Mesothelial cell of epicardium (in vitro differentiated cells): ENCODE measurements at places on chromosomes 4 and X. TPM values are rescaled to one million over a fixed set of nuclear protein-coding genes. Genes with fewer than 3 reads are reported as not detected.
A peak's percentile ranks its signal among the peaks of the same experiment; 100 is the strongest.

DNA sequence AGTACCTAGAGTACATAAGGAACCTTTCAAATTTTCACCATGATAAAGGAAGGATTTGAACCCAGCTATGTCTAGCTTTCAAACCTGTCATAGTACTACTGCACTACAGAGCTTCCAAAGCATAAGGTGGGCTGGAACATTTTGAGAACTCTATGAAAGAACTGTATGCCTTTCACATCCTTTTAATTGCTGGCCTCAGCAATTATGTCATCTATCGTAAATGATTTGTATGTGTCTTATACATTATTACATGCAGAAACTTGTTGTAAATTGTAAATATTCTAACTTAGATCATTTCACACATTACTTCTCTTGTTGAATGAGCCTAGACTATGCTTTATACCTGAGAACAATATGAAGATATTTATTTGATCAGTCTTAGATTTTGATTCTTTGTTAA is 220.7 kb downstream of the HEPH start:
- H3K4me1 ChIP-seq: no peaks in the 10 kb centered on the region
- H3K27ac ChIP-seq: no peak overlapping the region
- H3K4me3 ChIP-seq: no peak overlapping the region
- no peak for DNase-seq
- no peaks in the 10 kb centered on the region for H3K36me3 ChIP-seq

DNA sequence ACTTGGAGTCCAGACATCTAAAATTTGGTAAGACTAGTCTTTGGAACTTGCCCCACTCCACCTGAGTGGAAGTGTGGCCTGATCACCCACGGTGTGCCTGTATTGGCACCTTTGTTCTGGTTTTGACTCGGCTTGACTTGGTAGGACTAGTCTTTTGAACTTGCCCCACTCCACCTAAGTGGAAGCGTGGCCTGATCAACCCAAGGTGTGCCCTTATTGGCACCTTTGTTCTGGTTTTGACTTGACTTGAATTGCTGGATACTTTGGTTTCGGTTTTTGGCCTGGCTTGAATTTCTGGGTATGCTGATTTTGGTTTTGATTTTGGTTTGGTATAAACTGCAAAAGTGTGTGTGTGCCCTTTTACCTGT is 44.7 kb upstream of the UGT2B7 start:
- DNase-seq: no peak
- no peaks in the 10 kb centered on the region for H3K27me3 ChIP-seq
- H3K4me1 ChIP-seq: peaks cover 6% of the 10 kb centered on the region
- H3K27ac ChIP-seq: no peak overlapping the region
- H3K4me3 ChIP-seq: no peak overlapping the region

DNA sequence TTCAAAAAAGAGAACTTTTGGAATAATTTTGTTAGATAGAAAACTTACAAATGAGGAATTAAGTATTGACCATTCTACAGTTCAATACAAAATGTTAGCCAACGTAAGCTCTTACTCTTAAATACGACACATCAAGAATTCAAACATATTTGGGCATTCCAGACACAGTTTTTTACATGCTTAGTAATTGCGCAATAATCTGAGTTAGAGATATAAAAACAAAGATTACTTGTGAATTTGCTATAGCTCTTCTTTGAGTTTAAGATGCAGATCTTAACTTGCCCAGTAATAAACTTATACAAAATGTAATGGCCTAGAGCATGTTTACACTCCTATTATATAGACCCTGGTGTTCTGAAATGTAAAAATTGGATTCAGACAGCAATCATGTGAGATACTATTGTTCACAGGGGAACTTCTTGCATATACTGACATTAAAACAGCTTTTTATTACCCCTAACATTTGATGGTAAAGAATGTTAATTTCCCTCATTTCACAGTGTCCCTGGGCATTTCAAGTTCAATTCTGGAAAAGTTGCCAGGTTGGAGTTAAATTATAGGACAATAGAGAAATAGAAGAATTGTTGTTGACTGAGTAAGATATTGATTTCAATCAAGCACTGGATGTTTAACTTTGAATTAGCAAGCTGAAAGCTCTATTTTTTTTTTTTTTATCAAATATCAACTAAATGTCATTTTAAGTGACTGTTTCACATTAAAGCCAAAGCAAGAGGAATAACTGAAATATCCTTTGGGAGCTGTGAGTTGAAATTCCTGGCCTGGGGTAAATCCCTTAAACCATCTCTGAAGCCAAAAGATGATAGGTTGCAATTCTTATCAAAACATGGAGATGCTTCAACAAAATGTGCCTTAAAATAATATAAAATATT is 910 bp downstream of the HPGDS start:
- no peaks in the 10 kb centered on the region for H3K36me3 ChIP-seq
- no peak overlapping the region for H3K4me3 ChIP-seq
- no peak overlapping the region for H3K27ac ChIP-seq
- H3K4me1 ChIP-seq: peaks cover 16% of the 10 kb centered on the region
- DNase-seq: no peak

- no peaks in the 10 kb centered on the region for H3K27me3 ChIP-seq
- no peak overlapping the region for H3K4me3 ChIP-seq
- no peak overlapping the region for H3K27ac ChIP-seq
These were observed 29.1 kb upstream of the CD38 start for GRCh38 chr4:15749001-15749400.

DNA sequence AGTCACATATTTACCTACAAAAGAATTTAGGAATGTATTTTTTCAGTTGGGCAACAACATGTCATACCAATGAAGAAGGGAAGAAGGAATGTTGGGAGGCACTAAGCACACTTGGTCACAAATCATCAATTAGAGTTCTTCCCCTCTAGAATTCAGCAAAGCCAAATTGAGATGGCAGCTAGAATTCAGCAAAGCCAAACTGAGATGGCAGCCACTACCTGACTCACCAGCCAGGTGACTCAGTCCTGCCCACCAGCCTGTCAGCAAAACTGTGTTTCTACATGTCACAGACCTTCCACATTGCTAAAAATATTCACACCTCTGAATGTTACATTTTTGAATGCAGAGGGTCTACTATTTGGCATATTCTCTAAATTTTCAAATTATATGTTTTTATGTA is 63.2 kb upstream of the NOCT start:
- H3K4me1 ChIP-seq: peaks cover 7% of the 10 kb centered on the region
- H3K27me3 ChIP-seq: no peaks in the 10 kb centered on the region
- H3K4me3 ChIP-seq: no peak overlapping the region
- DNase-seq: no peak
- H3K27ac ChIP-seq: no peak overlapping the region

DNA sequence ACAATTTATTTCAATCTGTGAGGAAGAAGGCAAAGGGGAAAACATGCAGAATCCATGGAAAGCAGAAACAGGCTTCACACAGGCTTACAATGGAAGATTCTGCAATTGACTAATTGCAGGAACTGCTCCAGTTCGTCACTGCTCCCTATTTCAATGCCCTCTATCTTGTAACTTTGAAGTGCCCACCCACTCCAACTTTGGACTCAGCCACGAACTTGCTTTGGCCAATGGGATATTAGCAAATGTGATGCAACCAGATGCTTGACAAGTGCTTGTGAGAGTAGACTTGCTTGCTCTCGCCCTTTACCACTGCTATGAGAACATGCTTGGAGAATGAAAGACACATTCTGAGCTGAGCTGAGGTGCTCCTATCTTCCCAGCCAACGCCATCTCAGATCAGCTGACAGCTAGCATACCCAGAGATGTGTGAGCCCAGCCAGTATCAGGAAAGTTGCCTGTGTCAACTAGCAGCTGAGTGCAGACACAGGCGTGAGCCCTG is 105.7 kb upstream of the PTCHD1 start:
- H3K27me3 ChIP-seq: no peaks in the 10 kb centered on the region
- H3K4me3 ChIP-seq: no peak overlapping the region
- no peaks in the 10 kb centered on the region for H3K36me3 ChIP-seq
- no peak overlapping the region for H3K27ac ChIP-seq
- no peak for DNase-seq

GRCh38 chrX:109856974-109857373 is 123.9 kb upstream of the ACSL4 start:
- H3K27ac ChIP-seq: no peak overlapping the region
- H3K4me1 ChIP-seq: peaks cover 10% of the 10 kb centered on the region

GRCh38 chr4:30269850-30270249 is 450.3 kb upstream of the PCDH7 start:
- H3K27me3 ChIP-seq: no peaks in the 10 kb centered on the region
- no peak for DNase-seq
- H3K4me3 ChIP-seq: no peak overlapping the region
- no peak overlapping the region for H3K27ac ChIP-seq

GRCh38 chr4:71545168-71545567 is 206.3 kb downstream of the SLC4A4 start:
- H3K27ac ChIP-seq: no peak overlapping the region
- no peak for DNase-seq
- H3K27me3 ChIP-seq: no peaks in the 10 kb centered on the region
- peaks cover 2% of the 10 kb centered on the region for H3K36me3 ChIP-seq
- H3K4me1 ChIP-seq: peaks cover 14% of the 10 kb centered on the region

PIGA gene
- 14.4 to 16.6 TPM (median 14.8 TPM) in 3 replicates for total RNA-seq

- no peak overlapping the region for H3K4me3 ChIP-seq
- DNase-seq: no peak
- no peak overlapping the region for H3K27ac ChIP-seq
- peaks cover 14% of the 10 kb centered on the region for H3K4me1 ChIP-seq
These were observed 131.3 kb upstream of the AGA start for GRCh38 chr4:177573507-177573906.

FAT4 gene
- total RNA-seq: 58.5 to 61.1 TPM (median 60.2 TPM) in 3 replicates

TCEAL6 gene
- not detected in 3 replicates for total RNA-seq

IL2RG gene
- 0.25 TPM in 1 of 3 replicates, not detected in the others for total RNA-seq

- no peaks in the 10 kb centered on the region for H3K36me3 ChIP-seq
- DNase-seq: peak; percentile 46
- peaks cover 8% of the 10 kb centered on the region for H3K4me1 ChIP-seq
- peak within 1 kb of the TSS; percentile 53 for H3K27ac ChIP-seq
These were observed at the start of gene ERVMER34-1 for GRCh38 chr4:52750819-52751486. Gene ERVMER34-1 (minus strand): TSS chr4:52751425. CDS start chr4:52745520, 5,905 bp downstream.

DNA sequence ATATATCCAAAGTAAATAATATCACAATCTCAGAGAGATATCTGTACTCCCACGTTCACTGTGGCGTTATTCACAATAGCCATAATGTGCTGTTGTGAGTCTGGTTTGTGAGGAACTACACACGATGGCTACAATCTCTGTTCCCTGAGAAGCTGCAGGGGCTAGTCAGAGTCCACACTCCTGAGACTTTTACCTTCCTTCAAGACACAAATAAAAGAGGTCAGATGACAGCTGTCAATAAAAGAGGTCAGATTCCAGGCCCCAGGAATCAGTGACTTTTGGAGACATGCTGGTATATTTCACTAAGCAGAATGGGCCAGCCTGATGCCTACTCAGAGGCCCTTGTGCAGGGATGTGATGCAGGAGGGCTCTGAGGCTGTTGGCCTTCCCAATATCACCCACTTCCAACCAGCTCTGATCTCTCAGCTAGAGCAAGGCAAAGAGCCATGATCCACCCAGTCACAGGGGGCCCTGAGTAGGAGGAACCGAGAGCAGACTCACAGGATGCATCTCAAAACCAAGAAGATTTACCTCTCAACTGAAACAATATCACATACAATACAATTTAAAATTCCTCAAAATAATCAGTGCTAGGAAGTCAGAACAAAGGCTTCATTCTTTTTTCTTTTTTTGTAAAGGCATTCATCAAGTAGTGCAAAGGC is 13.8 kb downstream of the FRYL start:
- H3K4me1 ChIP-seq: no peaks in the 10 kb centered on the region
- no peaks in the 10 kb centered on the region for H3K27me3 ChIP-seq
- DNase-seq: no peak
- peaks cover 4% of the 10 kb centered on the region for H3K36me3 ChIP-seq

DNA sequence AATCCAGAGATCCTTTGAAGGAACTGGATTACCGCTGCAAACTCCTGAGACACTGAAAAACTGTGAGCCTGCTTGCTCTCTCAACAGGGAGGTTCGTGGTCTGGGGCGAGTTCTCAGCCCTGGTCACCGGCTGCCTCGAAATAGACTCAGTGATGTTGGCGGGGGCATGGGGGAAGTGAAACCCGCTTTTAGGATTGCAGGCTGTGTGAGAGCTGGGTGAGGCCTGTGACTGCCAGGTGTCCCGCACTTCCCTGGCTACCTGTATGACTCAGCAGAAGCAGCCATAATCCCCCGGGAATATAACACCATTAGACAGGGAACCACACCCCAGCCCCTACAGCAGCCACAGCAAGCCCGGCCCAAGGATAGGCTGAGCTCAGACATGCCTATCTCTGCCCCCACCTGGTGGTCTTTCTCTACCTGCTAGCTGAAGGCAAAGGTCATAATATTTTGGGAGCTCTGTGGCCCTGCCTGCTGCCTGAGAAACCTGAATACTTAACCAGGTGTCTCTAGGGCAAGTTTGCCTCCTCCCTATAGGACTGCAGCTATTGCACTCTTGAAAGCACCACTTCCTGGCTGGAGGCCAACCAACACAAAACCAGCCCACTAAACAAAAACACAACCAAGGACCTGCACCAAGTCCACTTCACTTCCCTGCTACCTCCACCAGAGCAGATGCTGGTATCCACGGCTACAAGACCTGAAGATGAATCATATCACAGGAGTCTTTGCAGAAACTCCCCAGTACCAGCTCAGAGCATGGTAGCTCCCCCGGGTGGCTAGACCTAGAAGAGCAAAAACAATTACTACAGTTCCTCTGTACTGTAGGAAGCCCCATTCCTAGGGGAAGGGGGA is 202.0 kb downstream of the RRAGB start:
- DNase-seq: no peak
- H3K4me3 ChIP-seq: no peak overlapping the region
- peaks cover 32% of the 10 kb centered on the region for H3K36me3 ChIP-seq
- H3K27ac ChIP-seq: no peak overlapping the region

GRCh38 chr4:10762561-10762960 is 78.0 kb upstream of the CLNK start:
- no peak for DNase-seq
- H3K4me1 ChIP-seq: peaks cover 16% of the 10 kb centered on the region
- no peaks in the 10 kb centered on the region for H3K27me3 ChIP-seq
- H3K4me3 ChIP-seq: no peak overlapping the region
- no peak overlapping the region for H3K27ac ChIP-seq
- no peaks in the 10 kb centered on the region for H3K36me3 ChIP-seq
